Activated CD4-positive, alpha-beta T cell treated with anti-CD3 and anti-CD28 coated beads, Interleukin-2, amount 50 U/mL, for 48 hours (primary cell): ENCODE measurements at places on chromosomes 3 and 15.

- DNase-seq: no peak
Measured at GRCh38 chr15:66563566-66564110, 2.2 kb downstream of the LCTL start.

GRCh38 chr3:55544219-55544618 lies 57.1 kb upstream of the WNT5A start:
- DNase-seq: no peak

- DNase-seq: no peak
Measured at GRCh38 chr15:66147440-66147839, 106.1 kb downstream of the MEGF11 start.

GRCh38 chr15:25684521-25685431 lies 178.4 kb downstream of the ATP10A start:
- no peak for DNase-seq

GRCh38 chr15:89813381-89814111 lies 1.1 kb downstream of the ANPEP start:
- DNase-seq: no peak

DNA sequence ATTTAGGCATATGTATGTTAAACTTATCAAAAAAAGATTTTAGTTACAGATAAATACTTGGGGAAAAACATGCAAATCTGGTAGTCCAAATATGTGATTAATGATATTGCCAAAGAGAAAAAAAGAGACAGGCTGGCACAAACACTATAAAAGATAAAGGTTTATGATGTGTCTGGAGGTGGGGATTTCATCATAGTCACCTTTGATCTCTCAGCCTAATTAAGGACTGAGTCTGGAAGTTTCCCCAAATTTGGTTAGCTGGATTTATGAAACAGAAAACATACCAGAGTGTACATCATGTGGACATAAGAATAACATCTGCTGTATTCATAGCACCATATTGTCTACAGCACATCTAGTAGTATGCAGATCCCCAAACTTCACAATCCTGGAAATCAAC lies 157.0 kb downstream of the FGF12 start:
- no peak for DNase-seq
